ENCODE measurements at places on chromosomes 2 and 18.

- peak; percentile 26 for DNase-seq
Measured at GRCh38 chr2:25521665-25522387, 151.6 kb downstream of the DTNB start.

- DNase-seq = no peak
Measured at GRCh38 chr2:194917519-194917918, 739.5 kb upstream of the SLC39A10 start.

- DNase-seq = no peak
Measured at GRCh38 chr2:117997872-117998454, 15.9 kb downstream of the CCDC93 start.

GRCh38 chr2:23377771-23378170 is 7.2 kb upstream of the KLHL29 start:
- DNase-seq = no peak

GRCh38 chr2:100417711-100418124 is 250 bp upstream of the CHST10 start:
- no peak for DNase-seq

DNA sequence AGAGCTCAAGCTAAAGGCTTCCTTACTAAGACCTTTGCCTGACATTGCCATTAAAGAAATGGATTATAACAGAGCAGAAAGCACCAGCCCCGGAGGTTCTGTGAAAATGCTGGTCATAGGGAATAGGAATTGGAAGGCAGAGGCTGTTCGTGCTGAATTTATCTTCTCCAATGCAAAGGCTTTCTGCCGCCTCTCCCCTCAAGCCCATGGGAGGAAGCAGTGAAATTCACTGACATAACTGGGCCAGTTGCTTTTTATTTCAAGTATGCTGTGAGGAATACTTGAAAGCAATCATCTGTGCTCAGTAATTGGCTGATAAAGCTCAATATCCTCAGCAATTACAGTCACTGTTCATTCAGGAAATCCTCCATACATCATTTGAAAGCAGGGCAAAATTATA is 85.4 kb upstream of the LINC00305 start:
- DNase-seq = no peak

GRCh38 chr2:33426666-33427231 is 49.7 kb upstream of the RASGRP3 start:
- DNase-seq = no peak

- no peak for DNase-seq
Measured at GRCh38 chr18:36665952-36666351, 162.8 kb downstream of the TPGS2 start.

GRCh38 chr2:185633621-185634020 is 105.0 kb upstream of the FSIP2 start:
- no peak for DNase-seq

- no peak for DNase-seq
Measured at GRCh38 chr2:221133941-221134340, 438.2 kb downstream of the EPHA4 start.

DNA sequence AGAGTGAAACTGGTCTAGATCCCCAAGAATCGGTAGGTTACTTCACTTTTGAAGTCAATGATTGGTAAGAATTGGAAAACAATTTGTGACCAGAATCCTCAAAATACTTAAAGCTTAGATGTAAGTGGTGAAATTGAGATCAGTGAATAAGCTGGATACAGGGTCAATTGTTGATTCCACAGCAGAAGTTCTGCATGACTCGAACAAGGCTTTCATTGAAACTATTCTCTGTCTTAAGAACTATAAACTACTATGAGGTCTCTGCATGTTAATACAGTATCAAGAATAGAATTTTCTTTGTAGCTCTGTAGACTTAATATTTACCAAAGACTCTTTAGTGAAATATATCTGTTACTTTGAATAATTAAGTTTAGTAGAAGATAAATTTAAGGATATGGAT is 324.2 kb upstream of the FIGN start:
- no peak for DNase-seq

DNA sequence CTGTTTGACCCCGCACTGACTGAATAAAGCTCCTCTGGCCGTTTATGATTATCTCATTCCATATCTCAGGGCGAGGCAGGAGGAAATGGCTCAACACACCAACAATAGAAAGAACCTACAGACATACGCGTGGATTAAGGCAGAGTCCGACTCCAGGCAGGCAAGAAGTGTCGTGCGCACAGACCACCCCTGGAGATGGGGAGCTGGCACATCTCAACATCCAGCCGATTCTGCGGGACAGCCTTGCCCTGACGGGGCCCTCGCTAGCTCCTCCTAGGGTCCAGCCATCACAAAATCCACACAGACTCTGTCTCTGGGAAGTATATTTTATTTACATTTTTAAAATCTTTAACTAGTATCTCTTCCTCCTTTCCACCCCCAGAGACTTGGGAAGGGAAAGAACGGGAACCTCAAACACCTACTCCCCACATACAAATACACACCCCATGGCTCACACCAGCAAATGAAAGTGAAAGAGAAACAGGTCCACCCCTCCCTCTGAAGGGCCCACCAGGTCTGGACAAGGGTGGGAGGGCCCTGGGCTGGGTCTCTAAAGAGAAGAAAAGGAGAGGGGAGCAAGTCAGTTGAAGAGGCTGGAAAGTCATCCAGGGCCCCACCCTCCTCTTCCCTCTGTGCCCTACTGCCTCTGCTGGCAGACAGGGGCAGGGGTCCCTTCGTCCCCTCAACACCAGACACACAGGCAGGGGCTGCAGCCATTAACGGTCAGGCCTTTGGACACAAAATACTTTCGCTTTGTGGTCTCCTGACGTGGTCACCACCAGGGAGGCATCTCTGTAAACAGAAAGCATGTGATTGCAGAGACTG is 3.2 kb downstream of the GPBAR1 start:
- no peak for DNase-seq

- no peak for DNase-seq
Measured at GRCh38 chr18:50410894-50411293, 36.0 kb downstream of the SKA1 start.

- no peak for DNase-seq
Measured at GRCh38 chr2:67828066-67828465, 234.7 kb downstream of the C1D start.

DNA sequence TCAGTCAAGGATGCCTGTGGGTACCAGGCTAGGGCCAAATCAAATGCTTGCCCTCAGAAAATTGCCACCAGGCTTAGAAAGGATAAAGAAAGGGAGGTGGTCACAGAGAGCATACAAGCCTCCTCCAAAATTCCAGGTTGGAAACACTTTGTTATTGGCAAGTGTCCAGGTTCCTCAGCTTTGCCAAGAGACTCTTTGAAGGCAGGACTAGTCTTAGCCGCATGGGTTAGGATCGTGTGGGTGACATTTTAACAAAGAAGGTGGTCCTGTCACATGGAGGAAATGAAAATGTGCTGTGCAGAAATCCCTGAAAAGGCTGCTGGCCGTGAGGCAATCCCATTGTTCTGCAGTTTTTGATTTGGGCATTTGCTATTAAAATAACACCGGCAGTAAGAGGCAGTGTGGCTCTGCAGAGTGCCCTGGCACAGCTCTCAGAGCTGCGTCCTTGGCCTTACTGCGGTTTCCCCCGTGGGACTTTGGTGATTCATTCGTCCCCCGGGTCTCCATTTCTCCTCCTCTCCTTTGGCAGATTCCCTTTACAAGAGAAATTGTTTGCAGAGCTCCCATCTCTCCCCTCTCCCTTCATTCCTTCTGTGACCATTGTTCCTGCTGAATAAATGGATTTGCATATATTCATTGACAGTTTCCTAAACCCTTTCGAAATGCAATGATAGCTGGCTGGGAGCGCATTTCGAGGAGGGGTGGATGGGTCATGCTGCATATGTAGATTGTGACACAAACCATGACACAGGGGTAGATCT is 187.3 kb downstream of the VAPA start:
- no peak for DNase-seq

DNA sequence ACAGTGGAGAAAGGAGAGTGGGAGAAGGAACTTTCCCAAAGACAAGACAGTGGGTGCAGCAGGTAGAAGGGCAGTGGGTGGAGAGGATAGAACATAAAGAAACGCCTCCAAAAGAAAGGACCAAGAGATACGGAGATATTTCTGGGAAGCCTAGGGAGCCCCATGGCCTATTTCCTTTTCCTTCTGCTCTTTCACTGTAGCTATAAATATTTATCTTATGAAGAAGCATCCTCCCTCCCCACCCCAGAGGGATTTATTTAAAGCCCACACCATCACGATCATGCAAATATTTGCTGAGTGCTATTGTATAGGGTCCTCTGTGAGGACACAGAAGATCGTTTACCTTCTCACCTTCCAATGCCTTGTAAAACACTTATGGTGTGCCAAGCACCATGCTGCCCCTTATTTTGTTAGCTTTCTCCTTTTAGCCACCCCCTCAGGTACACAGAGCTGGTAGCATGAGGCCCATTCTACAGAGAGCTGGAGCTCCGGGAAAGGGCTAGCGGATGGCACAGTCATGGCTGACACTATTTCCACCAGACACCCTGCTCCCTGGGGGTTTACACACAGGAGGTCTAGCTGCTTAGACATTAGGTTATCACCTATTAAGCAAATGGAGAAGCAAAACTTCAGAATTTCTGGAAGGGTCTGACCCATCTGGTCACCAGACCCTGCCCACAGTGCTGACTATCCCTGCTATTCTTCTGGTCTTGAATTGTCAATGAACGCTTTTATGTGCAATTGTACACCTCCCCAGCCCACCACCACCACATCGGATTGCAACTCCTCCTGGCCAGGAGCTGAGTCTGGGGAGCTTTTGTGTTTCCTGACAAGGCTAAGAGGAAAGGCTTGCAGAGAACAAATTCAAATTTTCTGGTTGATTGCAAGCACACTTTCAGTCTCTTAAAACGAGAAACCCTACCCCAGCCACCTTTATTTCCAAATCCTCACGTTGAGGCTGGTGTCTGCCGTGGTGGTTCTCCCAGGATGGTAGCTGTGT is 91.8 kb upstream of the KLF7 start:
- no peak for DNase-seq

DNA sequence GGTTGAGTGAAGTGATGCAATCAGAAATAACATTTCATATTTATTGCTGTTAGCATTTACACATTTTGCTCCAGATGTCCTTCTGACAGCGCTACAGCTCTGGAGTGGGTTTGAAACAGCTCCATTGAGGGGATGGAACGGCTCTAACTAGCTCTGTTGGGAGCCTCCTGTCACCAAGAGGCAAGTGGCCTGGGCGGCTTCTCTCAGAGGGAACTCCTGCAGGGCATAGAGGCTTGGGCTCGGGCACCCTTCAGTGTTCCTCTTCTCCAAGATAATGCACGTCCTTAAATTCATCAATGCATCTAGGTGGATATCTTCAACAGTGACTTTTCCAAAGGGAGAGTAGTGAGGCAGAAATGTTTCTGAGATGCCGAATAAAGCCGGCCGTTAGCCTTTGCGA is 122.5 kb downstream of the CNTNAP5 start:
- no peak for DNase-seq

GRCh38 chr2:171289991-171290390 is 129.3 kb upstream of the TLK1 start:
- DNase-seq = no peak

DNA sequence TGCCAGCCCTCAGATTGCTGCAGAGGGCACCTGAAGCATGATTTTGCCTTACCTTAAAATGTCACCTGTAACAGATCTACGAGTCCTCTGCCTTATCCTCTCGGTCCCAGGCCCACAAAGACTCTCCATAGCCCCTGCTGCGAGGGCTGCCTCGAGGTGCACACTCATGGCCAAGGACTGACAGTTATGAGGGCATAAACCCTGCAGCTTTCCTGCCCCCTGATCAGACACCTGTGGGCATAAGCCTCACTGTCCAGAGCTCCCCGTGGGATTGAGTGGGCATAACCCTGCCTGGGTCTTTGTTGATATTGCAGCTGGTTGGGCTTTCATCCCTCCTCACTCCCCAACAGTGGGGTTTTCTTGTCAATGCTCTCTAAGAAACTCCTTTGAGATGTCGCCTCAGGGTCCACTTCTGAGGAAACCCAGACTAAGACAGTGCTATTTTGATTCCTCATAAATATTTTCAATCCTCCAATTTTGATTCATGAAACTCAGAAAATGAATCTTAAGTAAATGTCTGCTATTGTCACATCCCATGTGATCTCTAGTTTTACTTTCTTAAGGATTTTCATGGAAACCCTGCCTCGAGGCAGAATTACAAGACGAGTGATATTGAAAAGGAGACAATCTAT is 108.5 kb upstream of the NCK2 start:
- DNase-seq = no peak

GRCh38 chr2:11377928-11378545 is 33.6 kb upstream of the ROCK2 start:
- no peak for DNase-seq

GRCh38 chr2:241942416-241943208 is 73.1 kb downstream of the RTP5 start:
- DNase-seq = no peak

DNA sequence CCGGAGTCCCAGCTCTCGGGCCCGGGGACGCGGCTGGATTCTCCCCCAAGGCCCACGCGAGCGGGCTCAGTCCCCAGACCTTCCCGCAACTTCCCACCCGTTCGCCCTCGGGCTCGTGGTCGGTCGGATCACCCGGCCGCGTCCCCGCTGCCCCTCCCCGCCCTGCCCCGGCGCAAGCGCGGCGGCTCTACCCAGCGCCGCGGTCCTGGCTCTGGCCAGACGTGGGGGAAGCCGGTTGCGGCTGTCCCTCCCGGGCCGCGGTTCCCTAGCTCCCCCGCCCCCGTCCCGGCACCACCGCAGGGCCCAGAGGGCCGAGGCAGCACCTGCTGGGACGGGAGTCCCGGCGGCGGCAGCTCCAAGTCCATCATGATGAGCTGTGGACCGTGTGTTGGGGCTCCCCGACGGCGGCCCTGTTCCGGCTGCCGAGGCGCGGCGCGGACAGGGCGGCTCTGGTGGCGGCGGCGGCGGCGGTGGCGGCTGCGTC is 276 bp downstream of the NFE2L2 start:
- no peak for DNase-seq

DNA sequence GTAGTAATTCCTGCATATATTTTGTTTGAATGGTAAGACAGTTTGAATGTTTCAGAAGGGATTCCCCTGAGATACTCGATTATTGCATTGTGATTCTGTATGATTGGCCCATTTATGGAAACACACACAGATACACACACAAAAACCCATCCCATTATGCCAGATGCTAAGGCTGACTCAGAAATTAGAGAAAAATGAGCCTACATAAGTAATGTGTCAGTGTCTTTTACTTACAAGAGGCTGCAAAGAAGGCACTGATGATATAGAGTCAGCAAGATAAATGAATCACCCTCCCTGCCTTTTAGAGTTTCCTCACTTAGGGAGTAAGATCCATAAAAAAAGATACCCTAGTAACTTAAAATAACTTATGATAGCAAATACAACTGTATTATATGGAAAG is 1481.1 kb upstream of the ACVR2A start:
- no peak for DNase-seq

DNA sequence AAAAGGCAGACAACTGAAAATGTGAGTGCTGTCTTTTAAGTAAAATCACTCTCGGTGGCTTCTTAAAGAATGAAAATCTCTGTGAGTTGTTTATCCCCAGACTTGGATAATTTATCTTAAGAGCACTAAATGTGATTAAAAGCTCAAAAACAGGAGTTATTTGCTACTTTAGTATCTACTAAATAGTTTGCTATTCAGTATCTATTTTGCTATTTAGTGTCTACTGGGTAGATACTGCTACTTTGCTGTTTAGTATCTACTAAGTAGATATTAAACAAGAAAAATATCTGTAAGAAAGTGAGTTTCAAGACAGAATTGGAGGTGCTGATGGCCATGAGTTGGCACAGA is 1.4 kb upstream of the KCNG3 start:
- no peak for DNase-seq
